Activated T-helper 1 cell treated with anti-CD3 and anti-CD28 coated beads, Interleukin-12 subunit alpha, Interleukin-12 subunit beta, Interleukin-2, Interleukin-4 antibody, amounts not matched to agents 30 ng/mL and 10 ng/mL and 1 ng/mL, durations not matched to agents 14 hours and 24 hours and 36 hours (primary cell): ENCODE measurements at places on chromosomes 1 and 21.

DNA sequence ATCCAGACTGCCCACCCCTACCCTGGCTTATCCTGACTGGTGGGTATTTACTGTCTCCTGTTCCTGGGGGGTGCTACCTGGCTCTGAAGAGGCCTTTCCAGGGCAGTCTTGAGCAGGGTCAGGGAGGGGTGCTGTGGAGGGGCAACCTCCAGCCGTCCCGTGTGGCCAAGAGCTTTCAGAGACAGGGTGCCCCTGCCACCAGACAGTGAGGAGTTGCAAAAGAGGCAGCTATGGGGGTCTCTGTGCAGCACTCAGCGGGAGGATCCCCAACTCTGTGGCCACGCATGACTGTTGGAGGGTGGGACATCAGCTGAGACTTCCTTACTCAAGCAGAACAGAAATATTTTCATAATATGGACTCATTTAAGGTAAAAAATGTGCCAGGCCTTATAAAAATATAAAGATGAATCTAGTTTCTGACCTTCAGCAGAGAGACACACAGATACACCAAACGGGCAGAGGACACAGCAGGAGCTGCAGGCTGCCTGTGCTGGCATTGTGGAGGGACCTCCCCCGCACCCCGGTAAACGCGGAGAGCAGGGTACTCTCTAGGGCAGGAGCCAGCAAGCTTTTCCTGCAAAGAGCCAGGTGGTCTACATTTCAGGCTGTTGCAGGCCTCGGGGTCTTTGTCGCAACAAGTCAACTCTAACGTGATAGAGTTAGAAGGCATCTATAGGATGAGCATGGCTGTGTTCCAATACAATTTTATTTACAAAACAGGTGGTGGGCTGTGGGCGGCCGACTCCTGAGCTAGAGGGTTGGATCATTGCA, 252.6 kb downstream of the RHOU start:
- no peak for DNase-seq

- no peak for DNase-seq
Observed at GRCh38 chr1:183871142-183871541, 66.2 kb downstream of the RGL1 start.

DNA sequence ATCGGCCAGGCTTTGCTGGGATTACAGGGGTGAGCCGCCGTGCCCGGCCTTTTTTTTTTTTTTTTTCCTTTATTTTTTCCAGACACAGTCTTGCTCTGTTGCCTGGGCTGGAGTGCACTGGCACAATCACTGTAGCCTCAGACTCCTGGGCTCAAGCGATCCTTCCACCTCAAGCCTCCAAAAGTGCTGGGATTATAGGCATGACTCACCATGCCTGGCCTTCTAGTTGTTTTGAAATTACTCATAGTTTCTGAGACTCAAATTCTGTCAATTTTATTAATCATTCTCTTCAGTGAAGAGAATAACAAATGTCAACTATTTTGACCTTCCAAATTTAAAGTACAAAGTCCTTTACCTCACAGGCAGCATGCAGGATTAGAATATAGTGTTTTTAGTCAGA, 374.5 kb downstream of the PLA2G4A start:
- no peak for DNase-seq

DNA sequence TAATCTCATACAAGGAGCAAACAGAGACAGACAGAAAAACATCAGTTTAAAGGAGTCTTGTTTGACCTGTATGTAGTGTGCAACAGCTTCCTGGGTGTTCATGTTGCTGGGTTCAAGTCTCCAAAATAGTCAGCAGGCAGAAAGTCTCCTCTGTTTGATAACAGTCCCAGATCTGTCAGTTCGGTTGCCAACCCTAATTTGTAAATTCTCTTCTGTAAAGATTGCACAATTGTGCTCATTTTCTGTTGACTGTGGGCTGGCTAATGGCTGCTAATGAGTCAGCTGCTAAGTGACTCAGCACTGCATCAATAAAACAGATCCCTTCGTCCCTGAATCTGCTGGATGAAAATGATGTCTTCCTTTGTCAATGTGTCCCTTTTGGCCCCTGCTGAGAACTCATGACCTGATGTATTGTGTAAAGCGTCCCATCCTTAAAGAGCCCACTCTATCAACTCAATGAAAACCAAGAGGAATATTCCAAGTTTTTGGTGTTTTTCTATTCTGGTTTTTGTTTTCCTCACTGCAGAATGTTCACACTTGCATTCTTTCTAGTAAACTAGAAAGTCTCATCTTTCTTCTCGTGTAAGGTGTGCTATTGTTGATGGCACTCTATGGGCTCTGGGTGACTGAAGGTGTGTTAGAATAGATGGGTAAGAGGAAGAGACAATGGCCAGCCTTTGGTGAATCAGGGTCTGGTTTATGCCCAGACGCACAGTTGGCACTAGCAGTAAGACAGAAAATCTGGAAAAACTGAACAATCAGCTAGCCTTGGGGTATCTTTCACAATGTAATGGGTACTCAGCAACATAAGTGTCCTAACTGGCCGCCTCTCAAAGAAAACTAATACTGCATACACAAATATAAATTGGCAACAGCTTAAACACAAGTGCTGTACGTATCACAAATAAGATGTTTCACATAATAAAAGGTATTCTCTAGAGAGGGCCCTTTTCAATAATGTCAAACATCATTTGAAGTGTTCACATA, 75.1 kb upstream of the SIPA1L2 start:
- no peak for DNase-seq

DNA sequence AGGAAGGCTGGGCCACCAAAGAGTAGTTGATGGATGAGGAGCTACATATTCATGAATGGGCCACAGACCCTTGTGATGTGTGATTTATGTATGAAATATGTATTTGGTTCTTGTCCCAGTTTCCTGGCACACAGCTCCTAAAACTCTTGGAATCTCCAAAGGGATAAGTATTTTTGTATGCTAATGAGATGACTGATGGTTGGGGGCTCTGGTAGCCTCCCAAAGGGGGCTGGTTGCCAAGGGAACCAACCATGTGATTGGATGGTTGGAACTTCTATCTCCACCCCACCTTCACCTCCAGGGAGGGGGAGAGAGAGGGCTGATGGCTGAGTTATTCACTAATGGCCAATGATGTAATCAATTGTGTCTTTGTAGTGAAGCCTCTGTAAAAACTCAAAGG, 77.1 kb downstream of the ZNF281 start:
- DNase-seq, result no peak

DNA sequence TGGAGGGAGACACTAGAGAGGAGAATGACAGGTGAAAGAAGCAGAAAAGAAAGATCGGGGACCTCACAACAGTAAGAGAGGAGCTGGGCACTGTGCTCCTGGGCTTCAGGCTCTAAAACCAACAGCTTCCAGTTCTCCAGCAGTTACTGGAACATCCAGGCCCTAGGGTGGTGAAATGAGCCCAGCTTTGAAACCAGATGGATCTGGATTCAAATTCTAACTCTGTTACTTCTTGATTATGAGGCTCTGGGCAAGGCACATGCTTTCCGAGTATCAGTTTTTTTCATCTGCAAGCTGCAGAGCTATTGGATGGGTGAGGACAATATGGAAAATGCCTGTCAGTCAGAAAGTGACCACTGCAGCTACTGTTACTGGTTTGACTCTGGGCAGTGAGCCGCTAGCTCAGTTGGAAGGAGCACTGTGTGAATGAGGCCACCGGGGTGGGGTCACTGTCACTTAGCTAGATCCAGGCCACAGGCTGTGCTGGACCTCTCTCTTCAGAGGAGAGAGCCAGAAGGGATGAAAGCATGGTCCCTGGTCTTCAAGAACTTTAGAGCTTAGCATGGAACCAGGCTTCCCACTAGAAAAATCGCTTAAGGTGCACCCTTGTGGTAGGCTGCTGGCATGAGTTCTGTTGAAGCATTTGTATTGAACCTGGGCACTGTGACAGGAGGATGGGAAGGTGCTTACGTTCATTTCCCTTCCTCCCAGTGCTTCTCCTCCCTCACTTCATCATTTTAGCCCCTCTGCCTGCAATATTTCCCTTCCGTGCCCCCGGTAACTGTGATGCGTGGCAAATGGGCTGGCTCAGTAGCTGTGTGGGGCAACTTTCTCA, 12.2 kb downstream of the PLEKHO1 start:
- no peak for DNase-seq

DNA sequence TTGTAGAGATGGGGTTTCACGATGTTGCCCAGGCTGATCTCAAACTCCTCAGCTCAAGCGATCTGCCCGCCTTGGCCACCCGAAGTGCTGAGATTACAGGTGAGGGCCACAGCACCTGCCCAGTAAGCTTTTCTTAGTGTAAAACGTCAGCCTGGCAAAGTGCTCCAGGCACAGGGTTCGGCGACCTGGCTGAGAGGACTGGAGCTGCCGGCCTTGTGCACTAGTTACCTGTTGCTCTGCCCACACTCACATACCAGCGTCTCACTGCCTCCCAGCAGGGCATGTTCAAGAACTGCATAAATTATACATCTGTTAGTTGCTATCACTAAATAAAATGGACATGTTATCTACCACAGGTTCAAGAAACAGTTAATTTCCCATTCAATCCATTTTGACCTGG, 55.2 kb downstream of the DEGS1 start:
- no peak for DNase-seq

- DNase-seq, result no peak
Observed at GRCh38 chr1:154448331-154448811, 43.2 kb downstream of the IL6R start.

DNA sequence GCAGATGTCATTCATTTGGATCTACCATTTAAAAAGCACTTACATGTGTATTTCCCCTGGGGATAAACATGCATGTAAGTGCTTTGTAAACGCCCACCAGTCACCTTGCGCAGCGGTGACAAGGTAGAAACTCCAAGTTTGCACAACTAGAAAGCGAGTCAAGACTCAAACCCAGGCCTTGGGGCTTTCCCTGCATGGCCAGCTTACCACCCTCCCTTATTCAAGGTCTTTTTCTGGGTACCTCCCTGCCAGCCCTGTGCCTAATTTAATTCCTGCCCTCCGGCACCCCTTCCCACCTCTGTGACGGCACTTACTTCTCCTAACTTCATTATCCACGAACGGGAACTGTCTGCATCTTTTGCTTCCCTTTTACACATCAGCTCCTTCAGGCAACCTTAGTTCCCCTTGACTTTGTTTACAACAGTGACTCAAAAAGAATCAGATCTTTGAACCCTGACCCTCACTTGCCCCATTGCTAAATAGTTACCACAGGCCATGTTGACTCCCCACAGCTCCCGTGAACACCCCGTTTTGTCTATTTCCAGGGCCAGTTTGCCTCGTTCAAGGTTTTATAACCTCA, 138.3 kb upstream of the ETS2 start:
- DNase-seq, result no peak

GRCh38 chr1:154706851-154707250, 98.9 kb upstream of the ADAR start:
- no peak for DNase-seq

DNA sequence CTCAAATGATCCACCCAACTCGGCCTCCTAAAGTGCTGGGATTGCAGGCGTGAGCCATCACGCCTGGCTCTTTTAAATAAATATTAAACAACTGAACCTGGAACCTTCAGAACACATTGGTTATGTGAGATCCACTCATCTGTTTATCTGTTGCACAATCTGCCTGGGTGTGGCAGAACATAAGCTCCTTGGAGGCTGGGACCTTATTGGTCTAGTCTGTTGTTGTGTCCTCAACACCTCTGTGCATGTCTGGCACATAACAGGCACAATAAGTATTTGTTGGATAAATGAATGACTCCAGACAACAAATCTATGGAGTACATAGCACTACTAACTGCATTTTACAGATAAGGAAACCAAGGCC, 4.1 kb upstream of the NBL1 start:
- no peak for DNase-seq

DNA sequence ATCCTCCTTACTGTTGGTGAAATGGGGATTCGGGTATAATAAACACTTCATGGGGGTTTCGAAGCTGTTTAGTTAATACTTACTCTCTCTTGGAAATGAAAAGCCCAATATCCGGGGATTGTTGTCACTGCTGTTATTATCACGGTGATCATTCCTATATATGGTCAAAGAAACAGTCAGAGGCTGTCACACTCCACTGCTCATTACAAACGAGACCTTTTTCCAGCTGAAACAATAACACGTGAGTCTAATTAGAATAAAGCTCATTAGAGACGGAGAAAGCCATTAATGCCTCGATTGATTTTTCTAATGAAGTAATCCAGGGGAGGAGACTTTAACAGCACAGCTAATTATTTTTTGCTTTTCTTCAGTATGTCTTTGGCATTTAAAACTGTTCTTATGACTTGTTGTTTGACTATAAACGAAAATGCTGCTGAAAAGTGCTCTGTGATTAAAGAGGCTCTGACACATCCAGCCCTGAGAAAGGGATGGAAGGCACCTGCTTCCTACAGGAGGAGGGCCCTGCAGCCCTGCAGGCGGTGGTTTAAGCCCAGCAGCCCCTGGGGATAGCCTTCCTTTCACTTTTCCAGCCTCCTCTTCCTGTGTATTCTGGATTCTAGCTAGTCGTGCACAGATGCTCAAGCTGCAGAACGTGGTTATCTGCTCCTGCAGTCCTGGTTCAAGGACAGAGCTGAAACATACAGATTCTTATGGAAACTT, 143.6 kb downstream of the EDEM3 start:
- no peak for DNase-seq

- no peak for DNase-seq
Observed at GRCh38 chr1:236416165-236416564, 22.1 kb downstream of the EDARADD start.

GRCh38 chr1:36673202-36673601, 190.5 kb upstream of the CSF3R start:
- DNase-seq, result no peak

- DNase-seq, result no peak
Observed at GRCh38 chr1:89361681-89362080, 2.2 kb upstream of the GBP6 start.

DNA sequence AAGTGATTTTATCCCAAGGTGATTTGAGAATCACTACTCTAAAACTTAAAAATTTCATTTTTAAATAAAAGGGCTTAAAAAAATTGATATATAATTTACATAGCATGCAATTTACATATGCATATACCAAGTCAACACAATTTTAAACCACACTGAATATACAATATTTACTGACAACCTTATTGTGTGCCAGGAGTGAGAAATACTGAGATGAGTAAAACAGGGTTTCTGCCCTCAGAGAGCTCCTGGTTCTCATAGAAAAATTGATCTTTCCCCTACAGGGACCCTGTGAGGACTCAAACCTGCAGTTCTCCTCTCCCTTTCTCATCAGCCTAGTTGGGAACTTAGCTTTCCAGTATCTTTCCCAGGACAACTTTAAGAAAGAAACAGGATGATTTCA, 27.0 kb downstream of the PLPP3 start:
- DNase-seq, result no peak
